ENCODE measurements at places on chromosomes 6 and 20. TPM values are rescaled to one million over a fixed set of nuclear protein-coding genes. Genes with fewer than 3 reads are reported as not detected.
A peak's percentile ranks its signal among the peaks of the same experiment; 100 is the strongest.

- DNase-seq: no peak
Measured at GRCh38 chr6:132780770-132781371, 17.6 kb downstream of the SLC18B1 start.

DNA sequence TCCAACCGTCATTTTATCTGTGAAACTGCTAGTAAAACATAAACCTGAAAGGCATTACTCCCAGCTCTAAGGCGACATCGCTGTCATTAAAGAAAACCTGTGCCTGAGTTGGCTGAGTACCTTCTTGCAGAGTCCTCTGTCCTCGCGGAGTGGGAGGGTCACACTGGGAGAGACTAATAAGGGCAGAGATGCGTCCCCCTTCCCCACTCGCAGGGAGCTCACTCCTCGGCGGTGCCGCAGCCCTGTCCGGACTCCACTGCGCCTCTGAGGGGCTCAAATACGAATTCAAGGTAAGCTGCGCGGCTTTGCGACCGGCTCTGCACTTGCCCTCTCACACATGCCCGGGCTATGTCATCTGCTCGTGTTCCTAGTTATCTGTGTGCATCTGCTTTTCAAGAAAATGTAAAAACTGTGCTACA is at the start of gene COL19A1:
Gene COL19A1, plus strand, starts transcription at position 206 of the 419 bp plus-strand sequence. CDS start 13,012 bp downstream, outside the sequence.
- DNase-seq: peak; percentile 76

GRCh38 chr20:37380864-37381579 is 35.1 kb downstream of the SRC start:
- DNase-seq: no peak

- no peak for DNase-seq
Measured at GRCh38 chr6:91420243-91420642, 833.4 kb upstream of the MAP3K7 start.

DNA sequence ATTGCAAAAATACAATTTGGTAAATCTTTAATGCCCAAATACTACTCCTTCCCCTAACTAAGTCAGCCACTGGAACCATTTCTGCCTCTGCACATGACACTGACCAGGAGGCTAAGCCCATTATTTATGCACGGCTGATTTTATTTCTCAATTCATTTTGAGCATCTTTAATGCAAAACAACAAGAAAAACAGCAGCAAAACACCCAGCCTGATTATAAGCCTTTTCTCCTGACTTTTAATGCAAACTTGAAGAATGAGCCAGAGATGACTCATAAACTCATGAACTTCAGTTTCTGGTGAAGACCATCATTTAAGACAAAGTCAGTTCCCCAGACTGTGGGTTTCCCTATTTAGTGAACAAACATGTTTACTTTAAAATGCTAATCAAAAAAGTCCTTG is 51.6 kb downstream of the CYP24A1 start:
- DNase-seq: no peak

DNA sequence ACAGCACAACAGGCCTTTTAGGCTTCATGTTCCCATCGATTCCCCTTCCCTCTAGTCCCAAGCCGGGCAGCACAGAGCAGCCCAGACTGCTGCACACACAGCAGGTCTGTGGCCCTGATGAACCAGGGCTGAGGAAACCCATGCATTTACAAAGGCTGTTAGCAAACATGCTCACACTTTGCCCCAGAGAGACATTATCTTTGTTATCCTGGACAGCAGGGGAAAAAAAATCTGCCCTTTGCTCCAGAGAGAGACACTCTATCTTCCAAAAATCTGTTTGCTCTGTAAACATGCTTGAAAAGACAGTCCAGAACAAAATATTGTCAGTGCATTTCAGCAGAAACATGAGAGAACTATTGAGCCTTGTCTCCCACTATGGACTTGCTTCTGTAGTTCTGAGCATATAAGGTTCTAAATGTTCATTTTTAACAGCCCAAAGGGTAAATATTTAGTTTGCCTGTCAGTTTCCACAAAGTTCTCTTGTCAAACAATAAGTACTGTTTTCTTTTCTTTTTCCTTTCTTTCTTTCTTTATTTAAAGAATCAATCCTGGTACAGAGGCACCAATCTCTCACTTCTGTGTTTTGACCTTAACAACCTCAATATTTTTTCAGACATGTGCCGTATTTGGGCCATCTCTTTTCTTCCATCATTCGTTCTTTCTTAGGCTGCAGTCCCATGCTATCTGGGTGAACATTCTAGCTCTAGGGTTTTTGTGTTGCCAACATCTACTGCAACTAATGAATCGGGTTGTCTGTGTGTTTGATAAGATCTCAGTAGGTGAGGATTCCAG is 468.0 kb downstream of the EPM2A start:
- no peak for DNase-seq

- no peak for DNase-seq
Measured at GRCh38 chr6:35722121-35722761, 14.6 kb upstream of the ARMC12 start.

GRCh38 chr20:50257860-50258259 is 67.2 kb downstream of the CEBPB start:
- no peak for DNase-seq

The FERMT1 gene
- 0.74 TPM for total RNA-seq

The RBPJL gene
- total RNA-seq: not detected

The BFSP1 gene
- total RNA-seq: 0.13 TPM

The MPIG6B gene
- not detected for total RNA-seq

Measured in GM12878 (cell line).